ENCODE measurements at places on chromosomes 16 and 17.

GRCh38 chr16:66524601-66525164 lies 25.2 kb downstream of the TK2 start:
- DNase-seq, result no peak

DNA sequence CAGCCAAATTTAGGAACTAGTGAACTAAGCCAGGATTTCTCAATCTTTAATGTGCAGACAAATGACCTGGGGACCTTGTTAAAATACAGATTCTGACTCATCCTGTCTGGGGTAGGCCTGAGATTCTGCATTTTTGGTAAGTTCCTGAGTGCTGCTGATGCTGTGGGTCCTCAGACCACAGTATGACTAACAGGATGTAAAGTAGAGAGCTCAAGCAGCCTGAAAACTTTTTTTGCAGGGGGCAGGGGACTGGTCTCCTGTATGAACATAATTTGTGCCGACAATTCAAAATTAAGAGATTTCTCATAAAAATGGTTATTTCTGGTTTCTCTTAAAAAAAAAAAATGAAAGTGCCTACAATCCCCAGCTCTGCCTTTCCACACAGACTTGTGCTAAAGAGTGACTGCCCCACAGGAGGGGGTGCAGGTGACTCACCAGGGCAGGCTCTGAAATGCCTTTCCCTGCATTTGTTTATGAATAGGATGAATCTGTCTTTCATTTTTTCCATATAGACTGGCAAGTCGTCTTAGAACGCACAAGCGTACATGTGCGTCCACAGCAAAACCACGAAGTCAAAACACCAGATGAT lies 271.5 kb downstream of the PHKB start:
- no peak for DNase-seq

DNA sequence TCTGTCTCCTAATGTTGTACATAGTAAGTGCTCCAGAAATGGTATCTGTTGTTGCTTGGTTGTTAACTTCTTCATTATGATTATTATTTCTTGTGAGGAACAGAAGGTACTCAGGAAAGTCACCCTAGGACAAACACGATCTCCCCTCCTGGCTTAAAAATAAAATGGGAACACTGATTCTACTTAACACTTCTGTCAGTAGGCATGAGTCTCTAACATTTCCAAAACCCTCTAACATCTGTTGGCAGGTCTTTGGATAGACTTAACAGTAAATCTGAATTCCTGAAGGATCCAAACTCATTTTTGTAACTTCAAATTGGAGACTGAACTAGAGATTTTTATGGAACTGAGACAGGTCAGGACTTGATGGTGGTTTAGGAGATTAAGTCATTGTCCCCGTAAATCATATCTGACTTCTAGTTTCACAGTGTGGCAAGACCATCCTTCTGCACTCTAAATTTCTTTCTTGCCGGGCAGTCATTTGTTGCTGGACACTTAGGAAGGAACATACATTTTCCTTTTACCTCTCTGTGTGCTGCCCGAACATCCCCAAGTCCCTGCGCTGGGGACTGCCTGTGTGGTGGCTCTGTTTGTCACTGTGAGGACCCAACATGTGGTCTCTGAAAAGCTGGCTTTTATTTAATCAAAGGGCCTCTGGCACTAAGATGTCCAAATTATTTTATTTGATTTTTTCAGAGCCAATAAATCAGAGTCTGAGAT lies 149.9 kb downstream of the NPIPB5 start:
- no peak for DNase-seq

DNA sequence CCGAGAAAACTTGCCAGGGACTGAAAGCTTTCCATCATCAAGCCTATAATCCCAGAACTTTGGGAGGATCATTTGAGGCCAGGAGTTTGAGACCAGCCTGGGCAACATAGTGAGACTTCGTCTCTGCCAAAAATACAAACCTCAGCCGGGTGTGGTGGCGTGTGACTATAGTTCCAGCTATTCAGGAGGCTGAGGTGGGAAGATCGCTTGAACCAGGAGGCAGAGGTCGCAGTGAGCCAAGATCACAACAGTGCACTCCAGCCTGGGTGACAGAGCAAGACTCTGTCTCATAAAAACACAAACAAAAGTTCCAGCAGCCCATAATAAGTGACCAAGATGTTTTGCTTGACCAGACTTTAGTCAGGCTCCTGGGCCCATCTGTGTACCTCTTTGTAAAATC lies 1.9 kb downstream of the MEAK7 start:
- DNase-seq, result no peak

DNA sequence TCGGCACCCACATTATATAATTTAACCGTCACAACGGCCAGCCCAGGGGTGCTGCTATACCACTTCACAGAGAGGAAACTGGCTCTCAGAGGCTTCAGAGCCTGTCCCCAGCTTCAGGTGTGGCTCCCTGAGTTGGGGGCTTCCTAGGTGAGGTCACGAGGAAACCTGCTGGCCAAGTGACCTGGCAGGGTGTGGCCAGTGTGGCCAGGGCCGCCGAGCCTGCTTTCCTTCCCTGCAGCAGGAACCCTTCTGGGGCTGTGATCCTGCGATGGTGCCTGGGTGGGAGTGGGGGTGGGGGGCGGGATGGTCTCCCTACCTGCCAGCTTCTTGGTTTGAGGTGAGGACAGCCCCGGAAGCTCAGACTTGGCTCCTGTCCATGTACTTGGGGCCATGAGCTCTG lies 39.9 kb downstream of the ADCY7 start:
- no peak for DNase-seq

DNA sequence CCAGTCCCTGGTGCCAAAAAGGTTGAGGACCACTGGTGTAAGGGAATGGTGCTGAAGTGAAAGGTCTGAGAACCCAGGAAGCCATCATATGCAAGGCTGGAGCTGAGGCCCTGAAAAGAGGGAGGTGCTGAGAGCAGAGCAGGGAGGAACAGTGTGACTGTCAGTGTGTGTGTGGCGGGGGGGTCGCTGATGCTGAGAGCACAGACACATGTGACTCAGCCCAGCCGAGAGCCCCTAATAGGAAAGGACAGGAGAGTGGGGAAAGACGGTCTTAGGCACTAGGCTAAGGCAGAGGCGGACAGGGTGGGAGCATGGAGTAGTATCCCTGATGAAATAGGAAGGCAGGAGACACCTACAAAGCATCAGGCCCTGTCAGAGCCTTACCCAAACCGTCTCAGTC lies 1.2 kb downstream of the B9D1 start:
- no peak for DNase-seq

DNA sequence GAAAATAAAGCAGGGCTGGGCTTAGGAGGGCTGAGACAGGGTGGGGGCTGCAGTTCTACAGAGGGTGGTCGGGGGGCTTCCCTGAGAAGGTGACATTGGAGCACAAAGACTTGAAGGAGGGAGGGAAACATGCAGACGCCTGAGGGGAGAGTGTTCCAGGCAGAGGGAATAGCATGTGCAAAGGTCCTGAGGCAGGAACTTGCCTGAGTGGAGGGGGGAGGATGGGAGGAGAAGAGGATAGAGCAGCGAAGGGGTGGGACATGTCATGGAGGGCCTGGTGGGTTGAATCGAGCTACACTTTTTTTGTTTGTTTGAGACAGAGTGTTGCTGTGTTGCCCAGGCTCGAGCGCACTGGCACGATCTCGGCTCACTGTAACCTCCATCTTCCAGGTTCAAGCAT lies 33.0 kb downstream of the GINS3 start:
- DNase-seq, result no peak

DNA sequence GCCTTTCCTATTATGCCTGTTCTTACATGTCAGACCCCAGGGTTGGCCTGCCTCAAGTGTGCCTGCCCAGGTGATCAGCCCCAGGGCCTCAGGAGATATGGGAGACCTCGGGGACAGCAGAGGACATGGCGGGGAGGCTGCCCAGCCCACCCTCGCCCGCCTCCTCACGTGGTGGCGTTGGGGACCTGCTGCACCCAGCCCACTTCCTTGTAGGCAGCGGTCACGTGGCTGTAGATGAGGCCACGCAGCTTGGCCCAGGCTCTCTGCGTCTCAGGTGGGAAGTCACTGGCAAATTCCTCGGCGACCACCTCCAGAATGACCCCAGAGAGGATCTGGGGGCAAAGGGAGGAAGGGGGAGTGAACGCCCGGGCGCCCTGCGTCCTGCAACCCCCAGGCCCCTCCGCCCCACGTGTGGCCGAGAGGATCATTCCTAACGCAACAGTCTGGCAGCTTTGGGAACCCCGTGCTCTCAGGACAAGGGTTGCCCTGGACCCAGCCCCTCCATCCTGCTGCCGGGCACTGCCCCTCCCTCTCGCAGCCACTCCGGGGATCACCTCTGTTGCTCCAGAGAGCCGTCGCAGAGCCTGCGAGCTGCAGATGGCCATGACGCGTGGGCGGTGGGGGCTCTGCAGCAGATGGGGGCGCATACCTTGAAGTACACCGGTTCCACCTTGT lies 6.6 kb downstream of the CYGB start:
- DNase-seq, result no peak

DNA sequence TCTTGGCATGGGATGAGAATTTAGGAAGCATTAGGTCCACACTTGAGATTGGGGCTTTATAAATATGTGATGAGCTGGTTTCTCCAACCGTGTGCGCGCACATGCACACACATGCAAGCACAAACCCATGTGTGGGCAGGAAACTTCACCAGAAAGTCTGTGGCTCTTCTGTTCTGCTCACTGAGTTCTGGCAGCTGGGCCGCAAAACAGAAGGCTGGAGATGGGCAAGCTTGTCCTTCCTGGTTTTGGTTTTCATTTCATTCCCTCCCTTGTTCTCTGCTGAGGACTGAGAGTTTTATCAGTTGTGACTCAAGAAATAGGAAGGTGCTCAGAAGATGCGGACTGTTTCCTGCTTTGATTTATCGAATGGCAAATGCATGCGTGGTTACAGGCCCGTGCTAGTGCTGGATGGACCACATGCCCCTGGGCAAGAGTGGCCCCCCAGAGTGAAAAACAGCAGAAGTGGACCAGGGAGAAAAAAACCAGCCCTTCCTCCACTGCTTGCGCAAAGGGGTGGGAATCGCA lies 14.1 kb downstream of the MAP3K14 start:
- DNase-seq, result no peak

DNA sequence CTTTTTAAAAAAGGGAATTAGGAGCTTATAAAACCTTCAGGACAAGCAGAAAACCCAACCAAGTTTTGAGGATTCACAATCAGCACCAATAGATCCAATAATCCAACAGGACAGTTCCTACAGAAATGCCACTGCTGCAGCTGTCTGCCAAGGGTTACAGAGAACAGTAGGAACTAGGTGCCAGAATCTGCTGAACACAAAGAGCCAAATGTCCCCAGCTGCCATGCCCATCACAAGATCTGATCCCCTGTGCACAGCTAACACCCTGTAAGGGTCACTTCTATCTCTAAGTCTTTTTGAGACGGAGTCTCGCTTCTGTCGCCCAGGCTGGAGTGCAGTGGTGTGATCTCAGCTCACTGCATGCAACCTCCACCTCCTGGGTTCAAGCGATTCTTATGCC lies 262.3 kb downstream of the STX8 start:
- no peak for DNase-seq

- DNase-seq, result no peak
These were observed 256.7 kb downstream of the CDH11 start for GRCh38 chr16:64865069-64865696.

GRCh38 chr17:66353937-66354401 lies 51.6 kb downstream of the PRKCA start:
- DNase-seq, result no peak

DNA sequence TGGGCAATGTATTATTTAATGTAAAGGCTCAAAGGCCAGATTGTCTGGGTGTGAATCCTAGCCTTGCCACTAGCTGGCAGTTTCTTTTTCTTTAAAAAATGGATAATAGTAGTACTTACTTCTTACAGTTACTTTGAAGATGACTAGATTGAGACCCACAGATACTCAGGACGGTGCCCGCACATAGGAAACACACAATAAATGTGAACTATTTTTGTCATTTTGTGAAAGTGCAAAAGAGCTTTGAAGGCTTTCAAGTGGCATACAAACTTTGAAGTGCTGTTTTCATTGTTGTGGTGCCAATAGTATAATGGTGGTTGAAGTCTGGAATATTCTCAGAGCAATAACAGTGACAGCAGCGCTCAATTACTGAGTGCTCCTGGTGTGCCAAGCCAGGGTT lies 63.6 kb downstream of the OTOA start:
- no peak for DNase-seq

GRCh38 chr17:16943541-16944333 lies 28.2 kb downstream of the TNFRSF13B start:
- no peak for DNase-seq

DNA sequence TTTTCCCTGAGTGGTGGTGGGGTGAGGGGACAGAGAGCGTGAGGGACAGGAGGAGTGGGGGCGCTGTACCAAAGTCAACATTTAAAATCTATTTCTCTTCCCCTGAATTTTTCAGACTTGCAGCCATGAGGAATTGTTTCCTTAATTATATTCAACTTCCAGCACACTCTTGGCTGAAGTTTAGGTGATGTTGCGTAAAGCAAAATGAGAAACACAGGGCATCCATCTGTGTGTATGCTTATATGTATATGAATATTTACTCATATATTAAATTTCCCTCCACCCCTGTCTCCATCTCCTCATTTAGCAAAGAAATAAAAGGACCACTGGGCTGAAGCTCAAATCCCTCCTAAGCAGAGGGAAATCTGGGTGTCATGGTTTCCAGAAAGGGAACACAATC lies 218.1 kb downstream of the XYLT1 start:
- DNase-seq, result no peak

DNA sequence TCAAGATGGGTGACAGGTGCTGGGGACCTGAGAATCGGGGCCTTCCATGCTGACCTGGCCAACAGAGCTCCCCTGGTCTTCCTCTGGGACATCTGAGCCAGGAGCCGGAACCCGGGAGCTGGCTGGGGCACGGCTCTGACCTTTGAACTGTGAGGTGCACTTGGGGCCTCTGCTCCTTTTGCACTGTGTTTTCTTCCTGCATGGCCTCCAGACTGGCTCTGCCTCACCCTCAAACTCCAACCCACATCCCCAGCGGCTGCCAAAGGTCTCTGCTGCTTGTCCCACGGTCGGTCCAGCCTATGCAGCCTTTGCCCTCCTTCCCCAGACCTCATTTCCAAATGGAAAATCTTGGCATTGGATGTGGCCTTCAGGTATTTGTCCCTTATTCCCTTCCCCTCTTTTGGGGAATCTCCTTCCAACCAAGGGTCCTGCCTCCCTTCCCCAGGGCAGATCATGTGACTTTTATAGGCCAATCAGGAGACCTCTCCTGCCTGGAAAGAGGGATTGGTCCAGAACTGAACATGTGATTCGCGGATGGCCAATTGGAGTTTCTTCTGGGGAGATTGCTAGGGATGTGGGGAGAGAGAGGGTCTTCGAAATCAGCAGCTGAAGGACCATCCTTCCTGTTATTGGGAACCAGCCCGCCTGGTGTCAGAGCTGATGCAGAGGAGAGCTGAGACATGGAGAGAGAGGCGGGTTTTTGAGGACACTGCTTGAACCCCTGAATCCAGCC lies 117.9 kb downstream of the CYLD start:
- no peak for DNase-seq

GRCh38 chr17:10674704-10675103 lies 17.6 kb upstream of the MYH3 start:
- no peak for DNase-seq

- no peak for DNase-seq
These were observed 28.4 kb upstream of the TMC5 start for GRCh38 chr16:19389246-19389645.

DNA sequence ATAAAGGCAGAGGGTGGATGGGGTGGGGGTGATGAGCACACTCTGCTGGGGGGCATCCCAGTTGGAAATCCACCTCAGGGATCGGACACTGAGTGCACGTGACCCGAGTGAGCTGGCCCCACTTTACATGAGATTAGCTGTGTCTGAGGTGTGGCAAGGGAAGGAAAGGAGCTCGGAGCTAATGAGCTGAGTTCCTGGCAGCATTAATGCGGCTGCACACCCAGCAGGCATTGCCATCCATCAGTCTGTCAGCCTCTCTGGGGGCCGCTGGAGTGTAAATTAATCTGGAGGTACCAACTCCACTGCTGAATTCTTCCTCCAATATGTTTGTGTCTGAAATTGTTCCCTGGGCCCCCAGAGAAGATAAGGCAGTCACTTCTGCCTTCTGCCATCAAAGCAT lies 65.5 kb downstream of the HS3ST2 start:
- DNase-seq, result no peak

Data from stimulated activated CD8-positive, alpha-beta memory T cell treated with anti-CD3 and anti-CD28 coated beads, Interleukin-4, amount 100 ng/mL, for 4 hours (primary cell).